ENCODE measurements at places on chromosomes 4 and X.

- no peak for DNase-seq
Observed at GRCh38 chrX:32448320-32448719, 763.0 kb downstream of the DMD start.

- no peak for DNase-seq
Observed at GRCh38 chrX:29941287-29941686, 274.1 kb upstream of the MAGEB2 start.

GRCh38 chr4:114136069-114136468 is 156.6 kb upstream of the ARSJ start:
- DNase-seq = peak; percentile 1

DNA sequence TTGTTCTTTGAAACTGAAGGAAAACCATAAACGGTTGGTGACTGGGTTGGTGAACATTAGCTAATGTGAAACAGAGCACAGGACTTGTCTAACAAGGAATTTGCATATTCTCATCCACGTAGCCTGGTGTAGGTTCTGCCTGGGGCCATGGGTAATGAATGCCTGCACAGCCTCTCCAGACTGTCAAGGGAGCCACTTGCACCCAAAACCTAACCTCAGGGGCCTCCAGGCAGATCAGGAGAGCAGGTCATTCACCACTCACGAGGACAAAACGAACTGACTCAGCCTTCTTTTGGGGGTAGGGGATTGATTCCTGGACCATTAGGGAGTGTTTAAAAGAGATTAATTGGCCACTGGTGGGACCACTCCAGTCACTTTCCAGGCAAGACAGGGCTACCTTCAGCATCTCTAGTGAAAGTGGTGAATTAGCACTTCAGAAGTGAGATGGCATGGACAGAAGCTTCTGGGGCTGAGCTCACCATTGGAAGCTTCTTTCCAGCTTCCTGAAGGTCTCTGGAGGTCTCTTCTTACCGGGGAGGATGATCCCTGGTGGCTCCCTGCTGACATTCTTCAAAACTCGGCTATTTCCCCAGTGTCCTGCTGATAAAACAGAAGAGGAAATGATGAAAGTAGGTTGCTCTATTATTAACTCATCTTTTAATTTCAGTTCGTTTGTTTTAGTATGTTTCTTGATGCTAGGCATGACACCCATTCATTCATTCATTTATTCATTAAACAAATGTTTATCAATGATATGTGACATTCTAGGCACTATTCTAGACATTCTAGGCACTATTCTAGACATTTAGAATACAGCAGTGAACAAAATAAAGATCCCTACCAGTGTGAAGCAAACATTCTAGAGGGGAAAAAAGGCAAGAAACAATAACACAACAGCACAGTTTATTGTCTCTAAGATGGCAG is 104.5 kb upstream of the LNX1 start:
- DNase-seq = no peak

- no peak for DNase-seq
Observed at GRCh38 chrX:96833333-96833732, 50.4 kb upstream of the RPA4 start.

DNA sequence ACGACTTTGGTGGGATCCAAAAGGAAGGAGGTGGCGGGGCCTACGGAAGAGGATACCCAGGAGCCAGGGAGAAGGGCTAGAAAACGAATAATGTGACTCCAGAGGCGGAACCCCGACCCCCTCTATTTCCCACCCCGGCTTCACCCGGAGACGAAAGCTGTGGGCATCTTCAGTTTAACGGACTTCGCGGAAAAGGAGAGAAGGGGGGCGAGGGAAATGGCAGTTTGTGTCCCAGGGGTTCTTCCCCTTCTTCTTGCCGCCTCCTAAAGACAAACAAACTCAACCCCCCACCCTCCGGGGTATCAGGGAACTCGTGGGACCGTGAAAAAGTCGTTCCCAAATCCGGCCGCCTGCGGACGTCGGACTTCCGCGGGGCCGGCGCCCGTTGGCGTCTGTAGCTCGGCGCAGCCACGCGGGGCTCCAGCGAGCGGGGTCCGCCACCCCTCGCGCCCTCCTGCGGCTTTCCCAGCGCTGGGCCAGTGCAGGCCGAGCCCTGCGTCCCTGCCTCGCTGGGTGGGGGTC is 3.6 kb upstream of the LEF1 start:
- DNase-seq = no peak

- DNase-seq = no peak
Observed at GRCh38 chrX:125089761-125090445, 229.8 kb upstream of the TEX13C start.

DNA sequence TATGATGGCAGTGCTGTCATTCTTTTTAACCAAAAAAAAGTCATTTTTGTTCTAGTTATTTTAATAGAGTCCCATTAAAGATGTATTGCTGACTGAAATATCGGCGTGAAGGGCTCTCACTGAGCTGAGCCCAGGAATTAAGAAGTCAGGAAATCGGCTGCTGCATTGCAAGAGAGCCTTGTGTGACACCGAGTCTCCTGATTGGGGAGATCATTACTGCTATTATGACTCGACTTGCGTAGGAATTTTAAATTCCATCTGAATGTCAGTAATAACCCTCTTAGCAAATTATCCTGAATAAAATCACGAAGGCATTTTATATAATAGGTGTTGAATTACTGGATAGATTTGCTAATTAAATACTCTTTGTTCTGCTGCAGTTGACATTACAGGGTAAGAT is 111.5 kb downstream of the POLA1 start:
- no peak for DNase-seq

GRCh38 chr4:82748810-82749470 is 49.7 kb downstream of the SCD5 start:
- no peak for DNase-seq

GRCh38 chr4:118833192-118833820 is 2.6 kb downstream of the SEC24D start:
- no peak for DNase-seq

GRCh38 chr4:184953421-184953945 is 64.8 kb upstream of the HELT start:
- no peak for DNase-seq

- no peak for DNase-seq
Observed at GRCh38 chr4:176856421-176856820, 63.7 kb upstream of the VEGFC start.

GRCh38 chrX:47748576-47748975 is 88.1 kb upstream of the ZNF81 start:
- DNase-seq = peak; percentile 28

- no peak for DNase-seq
Observed at GRCh38 chrX:85927740-85928139, 119.6 kb downstream of the CHM start.

GRCh38 chr4:132063829-132064228 is 1085.3 kb upstream of the PCDH10 start:
- DNase-seq = no peak

DNA sequence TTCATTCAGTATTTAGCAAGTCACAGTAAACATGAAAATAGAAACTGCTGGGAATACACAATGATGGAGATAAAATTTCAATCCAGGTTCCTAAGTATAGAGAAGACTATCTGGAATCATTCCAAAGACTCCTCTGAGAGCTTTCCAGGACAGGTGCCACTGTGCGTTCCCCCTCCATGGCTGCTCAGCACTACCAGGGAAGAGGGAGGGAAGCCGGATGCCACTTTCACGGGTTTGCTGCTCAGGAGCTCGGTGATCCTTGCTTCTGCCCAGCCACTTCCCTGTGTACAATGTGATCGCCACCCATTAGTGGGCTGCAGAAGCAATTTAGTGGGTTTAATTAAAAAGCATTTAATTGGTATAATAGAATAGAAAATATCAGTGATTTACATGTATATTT is 94.5 kb downstream of the FNIP2 start:
- DNase-seq = no peak

- no peak for DNase-seq
Observed at GRCh38 chr4:143339497-143339896, 2.8 kb downstream of the GAB1 start.

DNA sequence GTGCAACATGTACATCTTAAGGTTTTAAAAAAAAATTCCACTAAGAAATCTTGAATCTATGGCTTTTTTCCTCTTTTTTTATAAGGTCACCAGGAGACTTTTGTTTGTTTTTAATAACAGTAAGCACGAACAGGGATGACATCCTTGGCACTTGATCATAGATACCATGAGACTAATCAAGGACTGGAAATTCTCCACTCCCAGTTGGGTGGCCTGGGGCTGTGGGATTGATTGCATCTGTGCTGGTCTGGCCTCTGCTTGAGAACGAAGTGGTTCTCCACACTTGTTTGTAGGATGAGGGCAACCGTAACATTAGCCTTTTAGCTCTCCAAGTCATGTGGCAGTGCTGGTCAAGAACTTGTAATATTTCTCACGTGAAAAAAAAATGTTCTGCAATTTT is 35.4 kb downstream of the SNX25 start:
- DNase-seq = no peak

DNA sequence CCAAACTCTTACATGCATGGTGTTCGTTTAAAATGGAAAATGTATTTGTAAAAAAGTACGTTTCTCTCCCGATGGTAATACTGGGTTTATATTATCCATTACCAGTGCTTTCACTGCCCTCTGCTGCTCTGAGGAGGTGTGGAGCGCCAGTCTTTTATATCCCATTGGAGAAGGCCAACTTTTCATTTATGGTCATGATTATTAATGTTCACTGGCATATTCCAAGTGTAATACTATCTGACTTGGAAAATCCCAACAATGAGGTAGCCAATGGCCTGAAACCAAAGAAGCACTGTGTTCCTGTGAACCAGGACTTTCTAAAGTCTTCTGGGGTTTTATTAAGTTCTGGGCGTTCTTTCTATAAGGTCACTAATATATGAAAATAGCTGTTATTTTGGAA is 80.7 kb downstream of the SYNPO2 start:
- DNase-seq = peak; percentile 69

- no peak for DNase-seq
Observed at GRCh38 chr4:85579942-85580341, 105.0 kb downstream of the ARHGAP24 start.

GRCh38 chr4:38101563-38101962 is 141.4 kb downstream of the PTTG2 start:
- no peak for DNase-seq

DNA sequence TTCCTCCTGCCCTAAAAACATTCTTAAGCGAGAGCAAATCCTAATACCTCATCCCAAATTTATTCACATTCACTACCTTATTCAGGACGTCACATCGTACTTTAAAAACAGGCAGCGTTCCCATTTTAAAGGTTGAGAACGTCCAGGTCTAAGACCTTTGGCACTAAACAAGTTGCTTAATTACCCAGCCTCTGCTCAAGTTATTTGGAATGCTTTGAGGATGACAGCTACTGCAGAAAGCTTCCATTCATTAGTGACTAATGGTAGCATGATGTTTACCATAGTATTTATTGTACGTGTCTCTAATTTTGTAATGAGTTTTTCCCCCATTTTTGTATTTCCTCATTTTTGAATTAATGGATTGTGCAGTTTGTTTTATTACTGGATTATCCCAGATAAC is 1.5 kb downstream of the USP38 start:
- peak; percentile 16 for DNase-seq

DNA sequence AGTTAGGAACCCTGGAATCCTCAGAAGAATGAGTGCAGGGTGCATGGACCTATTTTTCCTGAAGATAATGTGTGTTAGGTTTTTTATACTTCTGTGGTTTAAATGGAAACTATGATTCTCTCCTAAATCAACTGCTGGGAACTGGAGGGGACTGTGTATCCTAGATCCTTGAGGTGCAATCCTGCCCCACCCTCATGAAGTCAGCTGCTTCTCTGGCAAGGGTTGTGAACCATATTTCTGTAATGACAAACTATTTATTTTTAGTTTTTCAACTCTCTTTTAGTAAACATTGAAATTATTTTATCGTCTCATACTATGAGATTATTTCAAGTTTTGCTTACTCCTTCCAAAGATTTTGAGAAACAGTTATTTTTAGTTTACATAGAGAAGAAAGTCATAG is 25.8 kb upstream of the VEGFC start:
- peak; percentile 40 for DNase-seq

DNA sequence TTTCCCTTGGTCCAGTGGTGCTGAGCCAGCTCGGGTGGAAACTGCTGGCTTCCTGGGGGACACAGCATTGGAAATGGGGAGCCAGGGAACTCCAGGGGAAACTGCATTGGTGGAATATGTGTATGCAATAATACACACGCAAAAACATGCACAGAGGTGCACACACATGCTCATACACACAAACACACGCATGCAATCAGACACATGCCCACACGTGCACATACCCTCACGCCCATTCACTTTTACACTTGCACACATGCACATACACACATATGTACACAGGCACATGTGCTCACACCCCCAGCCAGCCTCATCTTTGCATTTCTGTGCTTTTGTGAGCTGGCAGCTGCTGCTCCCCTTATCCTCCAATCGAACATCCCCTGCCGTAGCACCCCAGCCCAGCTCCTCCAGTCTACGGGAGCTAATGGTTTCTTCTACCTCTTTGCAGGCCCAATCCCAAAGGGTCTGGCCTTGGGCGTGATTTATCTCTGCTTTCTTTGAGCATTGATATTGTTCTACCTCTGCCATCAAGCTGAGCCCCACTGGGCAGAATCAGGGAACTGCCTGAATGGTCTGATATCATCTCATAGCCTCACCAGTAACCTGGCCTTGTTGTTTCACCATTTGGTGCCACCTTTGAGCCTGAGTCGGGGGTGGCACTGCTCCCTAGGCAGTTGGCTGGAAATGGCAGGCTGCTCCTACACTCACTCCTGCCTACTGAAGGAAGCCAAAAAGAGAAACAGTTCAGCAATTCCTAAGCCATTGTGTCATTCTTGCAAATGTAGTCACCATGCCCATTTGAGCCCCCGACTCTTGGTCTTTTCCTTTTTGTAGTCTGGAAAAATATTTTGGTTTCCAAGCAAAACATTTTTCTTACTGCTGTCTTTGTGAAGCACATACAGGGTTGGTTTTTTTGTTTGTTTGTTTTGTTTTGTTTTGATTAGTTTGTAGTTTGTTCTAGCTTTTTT is 104.4 kb upstream of the MAMLD1 start:
- DNase-seq = no peak

Measured in HCEC 1CT (cell line).